ENCODE measurements at places on chromosomes 11 and 22.

GRCh38 chr11:101441747-101442146 lies 142.1 kb downstream of the TRPC6 start:
- no peak for DNase-seq

GRCh38 chr22:27896245-27896644 lies 22.8 kb downstream of the PITPNB start:
- DNase-seq = no peak

GRCh38 chr11:128345316-128345715 lies 242.0 kb downstream of the ETS1 start:
- no peak for DNase-seq

DNA sequence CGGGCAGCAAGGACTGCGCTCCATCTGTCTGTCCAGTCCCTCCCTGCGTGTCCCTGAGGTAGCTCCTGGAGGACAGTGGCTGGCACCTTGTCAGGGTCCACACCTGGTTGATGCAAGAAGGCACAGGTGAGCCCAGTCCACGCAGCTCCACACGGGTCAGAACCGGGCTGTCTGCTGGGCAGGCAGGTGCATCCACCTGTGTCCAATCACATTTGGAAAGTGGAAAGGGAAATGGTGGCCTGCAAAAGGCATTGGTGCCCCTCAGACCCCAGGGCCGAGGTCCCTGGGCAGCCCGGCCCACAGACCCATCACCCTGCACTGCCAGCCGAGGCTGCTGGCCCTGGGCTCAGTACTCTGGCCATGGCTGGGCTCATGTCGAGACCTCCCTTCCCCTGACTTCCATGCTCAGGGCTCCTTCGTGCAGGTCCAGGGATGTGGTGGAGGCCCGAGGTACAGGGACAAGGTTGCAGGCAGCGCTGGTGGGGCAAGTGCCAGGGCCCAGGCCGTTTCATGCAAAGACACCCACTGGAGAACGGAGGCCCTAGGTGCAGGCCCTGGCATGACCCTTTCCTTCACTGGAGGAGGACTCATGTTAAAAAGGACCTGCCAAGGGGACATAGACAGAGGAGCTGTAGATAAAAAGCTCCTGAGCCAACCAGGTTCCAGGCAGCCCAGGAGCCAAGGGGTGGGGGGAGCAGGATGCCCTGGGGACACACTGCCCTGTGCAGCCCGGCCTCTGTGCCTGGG lies 38.9 kb upstream of the TH start:
- DNase-seq = no peak

DNA sequence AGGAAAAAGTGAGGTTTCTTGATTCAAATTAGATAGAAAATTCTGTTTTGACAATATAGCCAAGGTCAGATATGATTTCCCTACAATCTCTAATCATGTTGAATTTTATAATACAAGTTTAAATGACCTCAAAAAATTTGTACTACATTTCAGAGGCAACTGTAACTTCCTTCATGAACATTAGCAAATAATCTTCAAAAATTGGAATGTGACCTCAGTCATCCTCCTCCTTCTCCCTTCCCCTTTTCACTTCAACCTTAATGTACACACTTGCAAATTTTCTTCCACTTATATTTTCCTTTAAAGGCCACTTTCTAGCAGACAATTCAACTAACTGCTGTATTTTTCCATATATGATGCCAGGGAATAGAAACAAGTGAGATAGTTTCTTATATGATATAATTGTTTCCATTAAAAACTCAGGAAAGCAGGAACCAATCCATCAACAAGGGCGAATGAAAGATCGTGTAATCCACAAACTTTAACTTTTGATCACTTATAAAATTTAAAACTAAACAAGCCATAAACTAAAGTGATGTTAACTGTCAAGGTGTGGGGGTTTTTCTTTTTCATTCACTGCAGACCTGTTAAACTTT lies 60.3 kb downstream of the MAML2 start:
- no peak for DNase-seq

DNA sequence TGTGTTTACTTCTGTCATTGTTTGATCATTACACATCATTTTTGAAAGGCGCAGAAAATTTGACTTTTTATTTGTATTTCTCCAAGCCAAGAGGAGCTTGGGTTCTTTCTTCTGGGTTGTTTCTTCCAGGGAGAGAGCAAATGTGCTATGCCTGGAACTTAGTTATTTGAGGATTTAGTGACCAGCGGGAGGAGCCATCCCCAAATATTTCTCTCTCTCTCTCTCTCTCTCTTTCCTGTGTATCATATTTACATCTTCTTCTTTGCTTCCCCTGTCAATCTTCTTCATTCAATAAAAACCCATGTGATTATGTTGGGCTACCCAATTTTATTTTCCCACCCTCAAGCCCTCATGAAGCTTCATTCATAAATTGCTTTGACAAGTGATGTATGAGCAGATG lies 534.5 kb downstream of the LRRC4C start:
- no peak for DNase-seq

DNA sequence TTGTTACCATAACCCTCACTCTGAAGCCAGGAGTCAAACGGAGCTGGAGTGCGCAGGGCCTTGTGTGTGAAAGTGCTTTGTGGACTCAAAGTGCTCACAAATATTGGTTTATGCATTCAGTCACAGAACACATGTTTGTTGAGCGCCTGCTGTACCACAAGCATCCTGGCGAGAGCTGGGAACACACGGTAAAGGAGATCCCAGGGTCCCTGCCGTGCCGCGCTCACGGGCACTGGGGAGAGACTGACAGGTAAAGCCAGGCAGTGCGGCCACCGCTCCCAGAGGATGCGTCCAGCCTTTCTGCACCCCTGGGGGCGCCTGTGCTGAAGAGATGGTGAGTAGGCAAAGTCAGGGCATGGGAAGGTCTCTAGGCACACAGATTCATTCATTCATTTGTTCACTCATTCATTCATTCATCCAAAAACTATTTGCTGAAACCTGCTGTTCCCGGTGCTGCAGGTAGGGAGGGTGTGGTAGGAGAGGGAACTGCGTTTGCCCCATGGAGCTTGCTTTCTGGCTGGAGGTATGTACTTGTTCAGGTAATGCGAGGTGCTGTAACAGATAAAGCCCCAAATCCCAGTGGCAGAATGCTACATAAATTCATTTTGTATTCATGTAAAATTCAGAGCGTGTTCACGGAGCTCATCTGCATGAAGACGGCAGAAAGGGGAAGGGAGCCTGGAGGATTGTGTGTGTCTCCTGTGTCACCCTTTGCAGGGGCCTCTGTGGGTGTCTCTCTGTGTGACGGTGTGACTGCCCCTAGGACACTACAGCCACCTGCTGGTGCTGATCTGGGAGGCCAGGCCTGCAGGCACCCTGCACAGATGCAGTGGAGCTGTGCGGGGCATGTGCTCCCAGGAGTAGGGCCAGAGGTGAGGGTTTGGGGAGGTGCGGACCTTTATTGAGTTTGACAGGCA lies 167.0 kb upstream of the B3GAT1 start:
- no peak for DNase-seq

DNA sequence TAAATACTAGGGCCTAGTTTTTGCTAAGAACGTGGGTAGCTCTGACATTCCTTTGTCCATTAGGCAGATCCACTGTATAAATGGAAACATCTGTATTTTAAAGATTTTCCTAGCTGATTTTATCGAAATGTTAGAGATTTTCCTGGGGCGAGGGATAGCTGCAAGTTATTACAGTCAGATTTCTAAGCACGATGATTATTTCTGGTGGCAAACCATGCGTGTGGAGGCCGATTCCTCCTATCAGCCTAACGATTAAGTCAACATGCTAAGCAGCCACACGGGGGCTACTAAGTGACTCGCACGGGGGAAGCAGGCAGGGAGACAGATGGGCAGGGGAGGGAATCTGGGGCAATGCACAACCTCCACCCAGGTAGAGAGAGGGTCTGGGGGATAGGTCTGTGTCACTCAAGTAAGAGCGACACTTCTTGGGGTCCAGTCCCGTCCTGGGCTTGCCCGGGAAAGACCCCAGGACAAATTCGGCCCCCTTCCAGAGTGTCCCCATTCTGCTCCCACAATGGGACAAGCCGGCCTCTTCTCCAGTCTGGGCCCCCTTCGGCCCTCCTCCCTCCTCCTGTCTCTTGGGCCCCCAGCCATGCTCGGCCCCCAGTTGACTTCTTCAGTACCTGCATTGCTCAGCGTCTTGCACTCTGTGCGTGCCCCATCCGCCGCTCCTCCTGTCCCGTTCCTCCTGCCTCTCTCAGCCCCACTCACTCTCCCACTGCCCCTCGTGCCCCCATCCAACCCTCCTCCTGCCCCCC lies 571 bp downstream of the C11orf24 start:
- peak; percentile 59 for DNase-seq

DNA sequence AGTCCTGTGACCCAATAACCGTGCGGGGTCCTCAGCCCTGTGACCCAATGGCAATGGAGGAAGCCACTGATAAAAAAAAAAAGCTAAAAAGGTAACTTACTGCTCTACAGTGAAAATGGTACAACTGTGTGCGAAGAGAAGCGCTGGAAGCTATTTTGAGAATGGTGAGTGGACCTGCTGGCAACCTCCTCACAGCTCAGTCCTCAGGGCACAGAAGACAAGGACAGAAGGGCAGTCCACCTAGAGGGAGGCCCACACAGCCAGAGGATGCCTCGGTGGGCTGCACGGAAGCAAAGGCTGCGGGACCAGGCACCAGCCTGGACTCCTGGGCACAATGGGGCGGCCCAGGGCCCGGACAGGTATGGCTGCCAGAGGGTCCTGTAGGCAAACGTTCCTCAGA lies 35.6 kb downstream of the BRD1 start:
- no peak for DNase-seq

DNA sequence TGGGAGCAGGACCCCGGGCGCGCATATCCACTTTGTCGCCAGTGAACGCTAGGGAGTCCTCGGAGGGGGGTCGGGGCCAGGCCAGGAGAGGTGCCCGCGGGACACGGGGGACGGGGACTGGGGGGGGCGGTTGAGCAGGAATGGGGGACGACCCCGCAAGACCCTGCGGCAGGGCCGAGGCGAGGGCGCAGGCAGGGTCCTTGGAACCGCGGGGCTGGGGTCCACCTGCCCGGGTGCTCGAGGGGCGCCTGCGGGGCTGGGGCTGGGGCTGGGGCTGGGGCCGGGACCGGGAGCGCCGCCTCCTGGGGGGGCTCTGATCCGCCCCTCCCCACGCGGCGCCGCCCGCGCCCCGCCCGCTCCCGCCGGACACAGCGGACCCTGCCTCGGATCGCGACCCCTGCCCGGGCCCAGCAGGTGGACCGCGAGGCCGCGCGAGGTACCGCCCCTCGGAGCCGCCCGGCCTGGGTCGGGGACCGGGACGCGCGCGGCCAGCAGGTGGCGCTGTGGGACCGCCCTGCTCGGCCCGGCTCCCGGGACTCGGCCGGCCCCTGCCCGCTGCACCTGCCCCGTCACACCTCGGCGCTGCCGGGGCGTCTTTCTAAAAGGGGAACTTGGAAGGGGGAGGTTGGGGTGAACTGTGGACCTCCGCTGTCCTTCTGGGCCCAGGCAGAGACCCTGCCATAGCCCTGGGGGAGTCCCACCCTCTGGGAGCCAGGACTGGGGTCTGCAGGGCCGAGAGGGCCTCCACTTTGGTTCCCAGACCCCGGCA lies 11.0 kb downstream of the CRELD2 start:
- no peak for DNase-seq

- DNase-seq = no peak
Observed at GRCh38 chr11:118286545-118286944, 18.0 kb upstream of the CD3E start.

DNA sequence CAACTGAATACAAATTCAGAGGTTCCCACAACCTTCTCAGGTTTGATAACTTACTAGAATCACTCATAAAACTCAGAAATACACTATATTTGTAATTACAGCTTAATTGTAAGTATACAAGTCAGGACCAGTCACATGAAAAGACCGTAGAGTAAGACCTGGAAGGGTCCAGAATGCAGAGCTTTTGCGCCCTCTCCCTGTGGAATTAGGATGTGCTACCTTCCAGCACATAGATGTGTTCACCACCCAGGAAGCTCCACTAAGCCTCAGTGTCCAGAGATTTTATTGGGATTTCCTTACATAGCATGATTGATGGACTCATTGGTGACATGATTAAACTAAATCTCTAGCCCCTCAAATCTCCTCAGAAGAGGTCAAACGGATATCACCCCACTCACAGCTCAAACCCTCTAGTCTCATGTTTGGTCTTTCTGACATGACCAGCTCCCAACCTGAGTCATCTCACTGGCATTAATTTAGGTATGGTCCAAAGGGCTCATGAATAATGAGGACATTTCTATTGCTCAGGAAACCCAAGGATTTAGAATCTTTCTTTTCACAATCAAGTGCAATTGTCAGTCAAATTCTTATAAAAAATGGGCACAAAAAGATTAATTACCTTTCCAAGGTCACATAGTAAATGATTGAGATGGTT lies 77.2 kb upstream of the UBASH3B start:
- no peak for DNase-seq

- DNase-seq = no peak
Observed at GRCh38 chr11:62402960-62403730, 15.7 kb upstream of the SCGB1A1 start.

DNA sequence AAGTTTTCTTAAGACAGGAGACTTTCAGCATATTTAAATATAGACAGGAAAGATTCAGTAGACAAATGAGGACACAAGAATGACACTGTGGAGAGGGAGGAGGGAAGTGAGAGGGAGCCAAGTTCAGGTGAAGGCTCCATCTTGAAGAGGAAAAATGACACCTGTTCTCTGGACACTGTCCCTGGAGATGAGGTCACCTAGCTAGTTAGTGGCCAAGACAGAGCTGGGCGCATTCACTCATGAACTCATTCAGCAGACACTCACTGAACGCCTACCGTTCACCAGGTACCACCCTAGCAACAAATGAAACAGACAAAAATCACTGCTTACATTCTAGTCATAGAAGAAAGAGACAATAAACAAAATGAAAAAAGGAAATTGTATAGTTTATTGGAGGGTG lies 103.3 kb upstream of the PARVA start:
- no peak for DNase-seq

GRCh38 chr11:100925935-100926334 lies 203.7 kb downstream of the PGR start:
- peak; percentile 25 for DNase-seq

- DNase-seq = no peak
Observed at GRCh38 chr11:111550258-111550657, 9.7 kb downstream of the LAYN start.

- DNase-seq = no peak
Observed at GRCh38 chr11:7687386-7687785, 14.1 kb upstream of the CYB5R2 start.

- no peak for DNase-seq
Observed at GRCh38 chr11:59174664-59175033, 2.7 kb downstream of the DTX4 start.
